ENCODE measurements at places on chromosomes 5 and 9. TPM values are rescaled to one million over a fixed set of nuclear protein-coding genes. Genes with fewer than 3 reads are reported as not detected.

The IRGM gene
- total RNA-seq: not detected

The KLF4 gene
- total RNA-seq: 36.0 TPM

The CSNK1G3 gene
- 39.4 TPM for total RNA-seq

The TMEM245 gene
- total RNA-seq: 39.6 TPM

The NFIB gene
- 63.1 TPM for total RNA-seq

The PCDHGA11 gene
- total RNA-seq: 1.3 TPM

The PPP3R2 gene
- not detected for total RNA-seq

The ZNF189 gene
- total RNA-seq: 17.9 TPM

The SLC34A1 gene
- not detected for total RNA-seq

- H3K4me3 ChIP-seq: no peak overlapping the region
- H3K36me3 ChIP-seq: no peaks in the 10 kb centered on the region
- peaks cover 12% of the 10 kb centered on the region for H3K27me3 ChIP-seq
- no peaks in the 10 kb centered on the region for H3K4me1 ChIP-seq
- no peak overlapping the region for H3K27ac ChIP-seq
Measured at GRCh38 chr9:123941524-123942070, 11.7 kb upstream of the DENND1A start.

DNA sequence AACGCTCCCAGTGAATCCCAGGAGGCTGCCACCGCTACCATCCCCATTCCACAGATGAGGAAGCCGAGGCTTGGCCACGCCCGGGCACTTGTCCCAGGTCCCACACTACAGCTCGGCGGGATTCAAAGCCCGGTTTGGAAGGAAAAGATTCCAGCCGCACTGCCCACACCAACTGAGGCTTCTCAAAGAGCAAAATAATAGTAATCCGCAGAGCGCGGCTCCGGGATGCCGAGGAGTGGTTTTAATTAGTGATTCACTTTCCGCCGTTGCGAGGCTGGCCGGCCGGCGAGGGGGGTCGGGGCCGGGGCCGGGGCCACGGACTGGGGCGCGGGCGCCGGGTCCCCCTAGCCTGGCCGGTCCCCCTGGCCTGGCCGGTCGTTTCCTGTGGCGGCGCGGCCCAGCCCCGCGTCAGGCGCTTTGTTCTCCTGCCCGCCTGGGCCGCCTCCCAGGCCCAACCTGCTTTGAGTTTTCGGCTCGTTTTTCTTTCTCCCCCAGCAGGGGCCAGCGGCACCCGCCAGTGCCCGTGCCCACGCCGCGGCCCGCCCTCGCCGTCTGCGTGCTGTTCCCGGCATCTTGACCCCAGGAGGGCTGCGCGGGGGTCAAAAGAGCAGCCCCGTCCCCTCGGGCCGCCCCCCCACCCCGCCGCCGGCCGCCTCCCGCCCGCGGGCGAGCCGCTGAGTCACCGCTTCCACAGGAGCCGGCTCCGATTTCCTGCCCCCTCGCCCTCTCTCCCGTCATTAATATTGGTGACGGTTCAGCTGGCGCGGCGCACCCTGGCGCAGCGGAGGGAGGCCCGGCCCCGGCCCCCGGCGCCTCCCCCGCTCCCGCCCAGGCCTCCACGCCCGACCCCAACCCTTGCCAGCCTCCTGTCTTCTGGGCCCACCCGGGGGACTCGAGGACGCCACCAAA, 31.2 kb downstream of the FGF18 start:
- peaks cover 7% of the 10 kb centered on the region for H3K27me3 ChIP-seq
- peaks cover 18% of the 10 kb centered on the region for H3K4me1 ChIP-seq
- DNase-seq: no peak
- peaks cover 2% of the 10 kb centered on the region for H3K36me3 ChIP-seq
- H3K4me3 ChIP-seq: peak overlapping the region; percentile 53

GRCh38 chr9:73179589-73179988, 27.9 kb downstream of the ANXA1 start:
- no peaks in the 10 kb centered on the region for H3K27me3 ChIP-seq
- no peaks in the 10 kb centered on the region for H3K36me3 ChIP-seq
- no peak overlapping the region for H3K27ac ChIP-seq
- no peak overlapping the region for H3K4me3 ChIP-seq
- peaks cover 31% of the 10 kb centered on the region for H3K4me1 ChIP-seq

GRCh38 chr5:103690676-103691075, 128.1 kb upstream of the NUDT12 start:
- H3K4me1 ChIP-seq: no peaks in the 10 kb centered on the region
- DNase-seq: no peak
- no peak overlapping the region for H3K4me3 ChIP-seq
- H3K27me3 ChIP-seq: no peaks in the 10 kb centered on the region
- no peak overlapping the region for H3K27ac ChIP-seq

- H3K36me3 ChIP-seq: peaks cover 32% of the 10 kb centered on the region
- H3K4me3 ChIP-seq: peak overlapping the region; percentile 48
- H3K27me3 ChIP-seq: no peaks in the 10 kb centered on the region
- no peak for DNase-seq
- H3K4me1 ChIP-seq: peaks cover 56% of the 10 kb centered on the region
Measured at GRCh38 chr9:120394058-120394669, 185.8 kb downstream of the CDK5RAP2 start.

- peaks cover 2% of the 10 kb centered on the region for H3K36me3 ChIP-seq
- DNase-seq: no peak
- H3K4me3 ChIP-seq: no peak overlapping the region
- H3K4me1 ChIP-seq: peaks cover 7% of the 10 kb centered on the region
- H3K27me3 ChIP-seq: no peaks in the 10 kb centered on the region
- no peak overlapping the region for H3K27ac ChIP-seq
Measured at GRCh38 chr9:81424431-81424830, 264.9 kb downstream of the TLE1 start.

DNA sequence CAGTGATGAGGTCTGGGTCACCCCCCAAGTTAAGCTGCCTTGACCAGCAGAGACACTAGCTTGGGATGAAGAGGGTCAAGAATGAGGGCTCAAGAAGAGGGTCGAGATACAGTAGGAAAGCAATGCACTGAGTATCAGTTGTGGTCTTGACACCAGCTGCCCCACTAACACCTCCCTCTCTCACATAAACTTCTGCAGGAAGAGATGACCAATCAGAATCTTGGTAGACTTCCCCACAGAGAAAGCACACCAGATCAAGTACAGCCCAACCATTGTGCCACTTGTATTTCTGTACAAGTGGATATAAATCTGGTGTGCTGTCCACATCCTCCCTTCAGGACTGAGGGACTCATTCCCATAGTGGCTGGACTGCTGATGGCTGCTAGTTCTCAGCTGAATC, 101.2 kb upstream of the ELL2 start:
- H3K27ac ChIP-seq: no peak overlapping the region
- H3K27me3 ChIP-seq: no peaks in the 10 kb centered on the region
- no peak overlapping the region for H3K4me3 ChIP-seq
- no peaks in the 10 kb centered on the region for H3K36me3 ChIP-seq
- DNase-seq: no peak

DNA sequence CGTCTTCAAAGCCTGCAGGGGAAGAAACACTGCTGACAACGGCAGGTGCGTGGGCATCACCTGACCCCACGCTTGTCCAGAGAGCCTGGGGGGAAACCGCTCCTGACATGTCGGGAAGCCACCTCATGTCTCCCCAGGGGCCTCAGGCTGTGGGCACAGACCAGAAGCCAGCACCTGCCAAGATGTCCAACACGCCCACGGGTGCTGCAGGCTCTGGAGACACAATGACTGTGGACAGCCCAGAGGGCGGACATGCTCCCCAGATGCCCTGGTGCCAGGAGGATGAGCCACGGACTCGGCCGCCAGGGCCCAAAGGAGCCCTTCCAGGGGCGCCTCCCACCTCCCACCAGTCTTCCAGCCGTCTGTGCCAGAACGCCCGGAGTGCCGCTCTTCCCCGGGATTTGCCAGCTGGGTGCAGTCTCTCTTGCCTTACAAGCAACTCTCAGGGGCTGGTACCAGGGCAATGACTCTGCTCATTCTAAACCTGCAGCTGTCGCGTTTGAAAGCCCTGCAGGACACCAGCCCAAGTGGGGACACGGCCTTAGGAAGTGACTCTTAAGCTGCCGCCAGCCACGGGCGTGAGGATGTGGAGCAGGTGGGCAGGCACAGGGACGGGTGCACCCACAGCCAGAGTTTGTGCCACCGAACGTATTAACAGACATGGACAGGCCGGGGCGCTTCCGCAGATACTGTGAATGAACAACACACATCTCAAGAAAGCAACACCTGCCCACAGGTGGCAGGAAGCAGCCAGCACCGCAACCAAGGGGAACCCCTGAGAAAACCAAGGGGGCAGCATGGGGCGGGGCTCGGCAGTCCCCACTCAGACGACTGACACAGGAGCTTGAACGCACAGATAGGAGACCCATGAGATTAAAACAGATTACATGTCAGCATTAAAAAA, 6.8 kb upstream of the LHX3 start:
- H3K4me1 ChIP-seq: no peaks in the 10 kb centered on the region
- no peak overlapping the region for H3K4me3 ChIP-seq
- no peak for DNase-seq
- no peaks in the 10 kb centered on the region for H3K27me3 ChIP-seq

- H3K4me3 ChIP-seq: no peak overlapping the region
- H3K27ac ChIP-seq: no peak overlapping the region
- H3K36me3 ChIP-seq: no peaks in the 10 kb centered on the region
- no peaks in the 10 kb centered on the region for H3K4me1 ChIP-seq
Measured at GRCh38 chr5:146851133-146851532, 27.4 kb downstream of the PPP2R2B start.

- H3K27ac ChIP-seq: peak overlapping the region; percentile 75
- H3K27me3 ChIP-seq: no peaks in the 10 kb centered on the region
- no peak overlapping the region for H3K4me3 ChIP-seq
- H3K4me1 ChIP-seq: peaks cover 32% of the 10 kb centered on the region
- H3K36me3 ChIP-seq: peaks cover 5% of the 10 kb centered on the region
Measured at GRCh38 chr5:59025734-59026133, 442.9 kb downstream of the RAB3C start.

DNA sequence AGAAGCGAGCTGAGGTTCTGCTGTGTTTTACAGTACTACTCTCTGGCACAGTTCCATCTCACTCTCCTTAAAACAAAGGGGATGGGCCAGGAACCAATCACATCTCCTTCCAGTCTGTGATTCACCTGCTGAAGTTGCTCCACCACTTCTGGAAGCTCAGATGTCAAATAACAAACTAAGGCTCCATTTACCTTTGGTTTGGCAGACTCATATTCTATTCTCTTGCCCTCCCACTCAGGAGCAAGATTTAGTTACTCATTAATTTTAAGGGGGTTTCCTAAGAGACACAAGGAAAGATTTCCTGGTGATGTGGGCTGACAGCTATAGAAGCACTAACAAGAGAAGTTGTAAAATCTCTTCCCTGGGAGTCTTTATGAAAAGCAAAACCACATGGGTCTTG, 37.8 kb upstream of the KIF2A start:
- no peaks in the 10 kb centered on the region for H3K4me1 ChIP-seq
- H3K36me3 ChIP-seq: no peaks in the 10 kb centered on the region
- H3K27me3 ChIP-seq: peaks cover 4% of the 10 kb centered on the region
- no peak overlapping the region for H3K27ac ChIP-seq

- DNase-seq: no peak
- H3K36me3 ChIP-seq: no peaks in the 10 kb centered on the region
- H3K27me3 ChIP-seq: no peaks in the 10 kb centered on the region
- peaks cover 46% of the 10 kb centered on the region for H3K4me1 ChIP-seq
Measured at GRCh38 chr5:137374110-137374714, 124.9 kb downstream of the SPOCK1 start.

DNA sequence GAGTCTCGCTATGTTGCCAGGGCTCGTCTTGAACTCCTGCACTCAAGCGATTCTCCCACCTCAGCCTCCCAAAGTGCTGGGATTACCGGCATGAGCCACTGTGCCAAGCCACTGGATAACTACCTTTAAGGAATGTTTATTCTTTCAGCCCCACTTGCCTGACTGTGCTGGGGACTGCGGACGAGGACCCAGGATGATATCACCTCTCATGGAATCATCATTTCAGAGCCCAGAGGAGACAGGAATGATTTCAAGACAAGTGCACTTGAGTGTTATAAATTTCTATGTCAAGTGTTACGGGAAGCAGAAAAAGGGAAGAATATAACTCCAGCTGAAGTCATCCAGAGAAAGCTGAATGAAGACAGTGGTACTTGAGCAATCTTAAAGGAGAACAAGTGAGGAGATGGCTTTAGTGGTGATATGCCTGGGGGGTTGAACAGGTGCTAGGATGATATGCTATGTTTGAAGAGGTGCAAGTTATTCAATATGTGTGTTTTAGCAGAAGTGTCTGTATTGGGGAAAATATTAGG, 109.3 kb downstream of the DCP2 start:
- H3K4me3 ChIP-seq: no peak overlapping the region
- no peak for DNase-seq
- peaks cover 35% of the 10 kb centered on the region for H3K4me1 ChIP-seq
- no peaks in the 10 kb centered on the region for H3K36me3 ChIP-seq
- no peaks in the 10 kb centered on the region for H3K27me3 ChIP-seq

DNA sequence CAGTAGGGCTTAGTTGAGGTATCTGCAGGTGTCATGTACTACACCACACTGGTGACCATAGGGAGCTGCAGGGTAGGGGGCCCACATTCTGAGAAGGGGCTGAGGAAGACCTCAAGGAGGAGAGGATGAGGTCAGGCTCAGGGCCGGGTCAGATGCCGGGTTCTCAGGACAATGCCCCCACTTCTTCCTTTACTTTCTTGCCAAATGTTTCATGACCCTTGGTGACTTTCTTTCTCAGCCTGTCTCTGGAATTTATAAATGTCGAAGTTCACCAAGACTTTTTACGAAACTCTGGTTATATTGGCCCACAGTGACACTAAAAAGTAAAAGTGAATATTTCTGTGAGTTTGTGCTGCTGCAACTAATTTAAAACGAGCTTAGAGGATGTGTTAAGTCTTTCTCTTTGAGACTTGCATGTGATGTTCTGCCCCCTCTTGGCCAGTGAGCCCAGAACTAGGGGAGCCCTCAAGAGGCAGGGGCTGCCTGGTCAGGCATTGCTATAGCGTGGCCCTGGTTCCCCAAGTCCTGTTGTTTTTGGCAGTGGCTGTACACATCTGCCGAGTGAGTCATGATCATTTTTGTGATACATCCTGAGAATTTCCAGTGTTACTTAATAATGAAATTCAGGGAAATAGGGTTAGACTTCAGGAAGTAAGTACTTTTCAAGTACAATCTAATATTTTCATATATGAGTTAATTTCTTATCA, 11.2 kb downstream of the ACO1 start:
- H3K36me3 ChIP-seq: no peaks in the 10 kb centered on the region
- no peak for DNase-seq
- H3K27me3 ChIP-seq: no peaks in the 10 kb centered on the region
- H3K27ac ChIP-seq: peak overlapping the region; percentile 95

DNA sequence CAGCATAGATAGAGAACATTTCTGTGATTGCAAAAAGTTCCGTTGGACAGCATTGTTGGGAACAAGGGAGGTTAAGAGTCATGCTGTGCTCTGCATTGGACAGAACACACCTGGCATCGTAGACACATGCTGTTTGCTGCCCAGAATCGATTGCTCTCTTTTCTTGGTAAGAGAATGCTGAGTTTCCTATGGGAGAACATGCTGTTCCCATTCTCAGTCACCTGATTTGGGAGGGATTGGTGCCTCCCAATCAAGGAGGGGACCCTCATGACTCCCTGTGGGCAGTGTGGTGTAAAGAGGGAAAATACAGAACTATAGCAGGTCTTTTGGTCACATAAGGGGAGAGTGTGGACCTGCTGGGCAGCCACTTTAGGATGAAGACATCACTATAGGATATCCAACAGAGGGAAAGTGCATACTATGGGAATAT, 555.4 kb upstream of the CLINT1 start:
- DNase-seq: no peak
- no peak overlapping the region for H3K4me3 ChIP-seq
- no peaks in the 10 kb centered on the region for H3K36me3 ChIP-seq
- H3K27ac ChIP-seq: peak overlapping the region; percentile 25
- peaks cover 38% of the 10 kb centered on the region for H3K4me1 ChIP-seq

GRCh38 chr9:35599763-35600604, 5.1 kb upstream of the TESK1 start:
- H3K27me3 ChIP-seq: no peaks in the 10 kb centered on the region
- no peak overlapping the region for H3K4me3 ChIP-seq
- no peak overlapping the region for H3K27ac ChIP-seq

- DNase-seq: peak; percentile 91
- no peak overlapping the region for H3K27ac ChIP-seq
- no peaks in the 10 kb centered on the region for H3K36me3 ChIP-seq
- no peak overlapping the region for H3K4me3 ChIP-seq
- H3K27me3 ChIP-seq: no peaks in the 10 kb centered on the region
Measured at GRCh38 chr9:136631038-136632000, 31.4 kb upstream of the EGFL7 start.

Data from chondrocyte (in vitro differentiated cells).